ENCODE measurements at places on chromosomes 5 and 9.

- DNase-seq, result no peak
Observed at GRCh38 chr9:134285215-134285845, 40.9 kb upstream of the RXRA start.

DNA sequence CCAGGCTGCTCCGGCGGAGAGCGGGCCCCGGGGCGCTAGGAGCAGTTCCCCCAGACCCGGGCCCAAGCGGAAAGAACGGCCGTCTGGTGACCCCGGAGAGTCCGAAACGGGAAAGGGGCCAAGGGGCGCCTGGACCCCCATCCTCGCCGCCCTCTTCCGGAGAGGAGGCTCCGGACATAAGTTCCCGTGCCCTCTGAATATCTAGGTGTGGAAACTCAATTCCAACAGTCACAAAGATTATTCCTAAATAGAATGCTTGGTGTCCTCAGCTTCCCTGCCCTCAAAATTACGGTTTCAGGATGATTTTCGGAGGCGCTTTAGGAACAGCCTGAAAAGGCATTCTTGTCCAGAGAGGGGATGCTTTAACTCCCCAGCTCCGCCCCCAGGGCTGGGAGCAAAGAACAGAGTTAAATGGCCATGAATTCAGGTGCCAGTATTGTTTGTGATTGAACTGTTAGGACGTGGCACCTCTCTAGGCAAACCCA lies 681 bp upstream of the LHFPL2 start:
- DNase-seq, result no peak

DNA sequence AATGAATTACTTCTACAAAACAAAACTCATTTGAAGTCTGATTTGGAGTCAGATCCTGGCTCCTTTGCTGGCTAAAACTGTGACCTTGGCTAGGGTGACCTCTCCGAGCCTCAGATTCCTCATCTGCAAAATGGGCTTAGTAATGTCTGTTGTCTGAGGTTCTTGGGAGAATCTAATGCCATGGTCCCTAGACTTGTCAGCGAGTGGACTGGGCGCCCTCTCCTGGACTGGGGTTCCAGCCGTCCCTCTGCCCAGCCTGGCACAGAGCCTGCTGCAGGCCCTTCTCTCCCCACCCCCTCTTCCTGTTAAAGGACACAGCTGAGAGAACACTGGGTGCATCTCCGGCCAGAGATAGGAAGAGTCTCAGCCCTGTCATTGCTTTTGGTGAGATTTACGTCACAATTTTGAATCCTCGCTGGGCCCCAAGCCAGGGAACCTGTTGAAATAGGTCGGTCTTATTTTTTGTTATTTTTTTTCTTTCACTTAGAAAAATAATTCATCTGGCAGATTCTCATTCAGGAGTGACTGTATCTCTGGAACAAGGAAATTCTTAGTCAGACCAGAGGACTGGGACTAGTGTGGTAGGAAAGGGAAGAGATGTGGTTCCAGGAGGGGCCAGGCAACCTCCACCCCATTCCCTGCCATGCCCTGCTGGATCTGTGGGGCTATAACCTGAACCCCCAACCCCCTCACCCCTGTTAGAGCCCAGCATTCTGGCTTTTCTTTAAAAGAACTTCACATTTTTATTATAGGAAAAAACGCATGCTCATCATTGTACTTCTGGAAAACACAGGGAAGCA lies 48.2 kb upstream of the RPL26L1 start:
- DNase-seq, result no peak

GRCh38 chr9:126790561-126790960 lies 14.3 kb upstream of the ZBTB43 start:
- no peak for DNase-seq

GRCh38 chr9:68705531-68706362 lies 707 bp downstream of the PIP5K1B start:
- no peak for DNase-seq

GRCh38 chr9:110109333-110110092 lies 98.4 kb downstream of the C9orf152 start:
- no peak for DNase-seq

GRCh38 chr5:57491369-57491965 lies 8.9 kb upstream of the ACTBL2 start:
- no peak for DNase-seq

- DNase-seq, result no peak
Observed at GRCh38 chr9:74960561-74960960, 7.8 kb upstream of the C9orf40 start.

- DNase-seq, result no peak
Observed at GRCh38 chr5:130055572-130055971, 151.3 kb downstream of the CHSY3 start.

- no peak for DNase-seq
Observed at GRCh38 chr9:18077941-18078678, 395.8 kb upstream of the ADAMTSL1 start.

DNA sequence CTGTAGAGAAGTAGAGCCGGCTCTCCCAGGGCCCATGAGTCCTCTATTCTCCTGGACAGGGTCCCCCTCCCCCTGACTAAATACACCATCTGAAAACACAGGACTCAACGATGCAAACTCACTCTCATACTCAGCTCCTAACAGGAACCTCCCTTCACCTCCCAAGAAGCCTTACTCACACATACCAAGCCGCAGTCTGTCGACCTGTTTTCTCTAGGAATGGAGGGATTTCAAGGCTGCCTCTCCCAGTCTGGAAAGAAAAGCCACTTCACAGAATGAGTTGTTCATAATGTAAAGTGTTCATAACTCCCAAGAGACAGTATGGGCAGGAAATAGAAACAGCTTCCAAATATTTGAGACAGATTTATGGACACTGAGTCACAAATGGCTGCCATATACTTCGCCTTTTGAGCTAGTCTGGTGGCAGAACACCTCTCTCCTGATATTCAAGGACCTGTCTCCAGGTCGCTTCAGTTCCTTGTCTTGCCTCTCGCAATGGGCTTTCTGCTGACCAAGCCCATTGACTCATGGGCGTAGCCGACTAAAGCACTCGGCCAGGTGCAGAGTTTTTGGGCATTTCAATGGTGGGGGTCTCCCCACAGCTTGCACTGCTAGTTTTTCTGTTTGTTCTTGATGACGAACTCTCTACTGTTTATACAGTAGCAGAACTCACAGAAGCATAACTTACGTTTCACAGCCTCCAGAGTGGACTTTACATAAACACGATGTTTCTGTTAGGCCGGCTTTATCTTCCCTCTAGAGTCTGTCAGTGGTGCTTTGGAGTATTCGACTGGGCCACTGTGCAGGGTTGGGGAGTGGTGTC lies 25.0 kb upstream of the IL17B start:
- DNase-seq, result no peak

DNA sequence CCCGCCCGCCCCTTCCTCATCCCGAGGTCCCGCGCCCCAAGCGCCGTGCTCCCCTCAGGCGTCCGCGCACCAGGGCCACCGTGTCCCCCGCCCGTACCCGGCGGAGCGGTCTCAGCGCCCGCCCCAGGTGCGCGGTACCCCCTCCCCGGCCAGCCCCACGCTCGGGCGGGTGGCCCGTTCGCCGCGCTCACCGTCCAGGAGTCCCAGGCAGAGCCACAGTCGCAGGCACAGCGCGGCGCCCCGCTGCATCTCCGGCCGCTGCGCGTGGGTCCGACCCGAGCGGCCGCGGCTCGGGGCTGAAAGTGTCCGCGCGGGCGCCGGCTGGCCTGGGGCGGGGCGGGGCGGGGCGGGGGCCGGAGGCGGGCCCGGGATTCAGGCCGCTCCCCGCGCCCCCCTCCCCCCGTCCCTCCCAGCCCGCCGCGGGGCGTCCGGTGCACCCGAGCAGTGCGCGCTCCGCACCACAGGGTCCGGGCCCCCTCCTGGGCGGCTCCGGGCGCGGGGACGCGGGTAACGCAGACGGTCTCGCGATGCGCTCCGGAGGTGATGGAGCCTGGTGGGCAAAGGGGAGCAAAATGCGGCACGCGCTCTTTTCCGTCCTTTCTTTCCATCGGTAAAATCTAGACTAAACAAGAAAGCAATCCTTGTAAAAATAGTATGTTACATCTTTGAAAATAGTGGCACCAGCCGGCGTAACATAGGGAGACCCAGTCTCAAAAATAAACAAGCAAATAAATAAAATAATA lies at the start of gene FLT4:
Gene FLT4, minus strand, starts transcription at position 304 of the 743 bp plus-strand sequence. Its CDS starts 55 bp downstream, at position 249.
- DNase-seq, result no peak

Data from stimulated activated CD4-positive, alpha-beta T cell treated with anti-CD3 and anti-CD28 coated beads, Interleukin-12 subunit alpha, Interleukin-12 subunit beta, amount 100 ng/mL, for 24 hours (primary cell).